H9 (cell line): ENCODE measurements at places on chromosomes 1 and 21. TPM values are rescaled to one million over a fixed set of nuclear protein-coding genes. Genes with fewer than 3 reads are reported as not detected.

DNA sequence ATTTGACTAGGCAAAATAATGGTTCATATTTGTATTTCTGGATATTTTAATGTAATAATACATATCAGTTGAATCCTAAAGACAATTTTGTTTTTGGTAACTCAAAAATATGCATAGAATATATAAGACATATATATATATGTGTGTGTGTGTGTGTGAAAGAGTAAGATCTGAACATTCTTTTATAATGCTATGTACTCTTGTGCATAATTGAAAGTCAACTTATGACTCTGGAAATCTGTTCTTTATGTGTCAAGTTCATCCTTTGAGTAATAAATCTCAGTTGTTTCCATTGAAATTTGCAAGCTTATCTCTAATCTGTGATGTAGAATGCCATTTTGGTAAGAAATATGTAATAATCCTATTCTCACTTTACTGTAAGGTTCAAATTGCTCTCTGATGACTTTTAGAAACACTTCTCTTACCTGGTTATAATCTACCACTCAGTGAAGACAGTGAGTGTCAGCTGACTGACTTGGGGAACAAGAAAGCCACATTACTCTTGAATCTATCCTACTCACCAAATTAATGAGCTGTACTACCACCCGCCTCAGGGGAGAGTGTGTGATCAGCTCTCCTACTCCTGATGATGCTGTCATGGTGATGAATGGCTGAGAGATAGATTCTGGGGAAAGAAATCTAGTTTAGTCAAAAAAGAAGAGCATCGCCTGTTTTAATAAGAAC, 15.0 kb upstream of the NEK7 start:
- no peaks in the 10 kb centered on the region for H3K36me3 ChIP-seq
- no peak overlapping the region for H3K27ac ChIP-seq
- no peaks in the 10 kb centered on the region for H3K4me1 ChIP-seq
- H3K27me3 ChIP-seq = no peaks in the 10 kb centered on the region
- no peak overlapping the region for H3K4me3 ChIP-seq
- DNase-seq = no peak

GRCh38 chr1:201336711-201337450, 40.6 kb downstream of the TNNT2 start:
- no peak overlapping the region for H3K27ac ChIP-seq
- peaks cover 6% of the 10 kb centered on the region for H3K36me3 ChIP-seq
- H3K27me3 ChIP-seq = no peaks in the 10 kb centered on the region
- no peak for DNase-seq

- no peak overlapping the region for H3K4me3 ChIP-seq
- no peak overlapping the region for H3K27ac ChIP-seq
- H3K4me1 ChIP-seq = no peaks in the 10 kb centered on the region; the same call in 1 of the 2 replicates
- DNase-seq = no peak
- H3K27me3 ChIP-seq = no peaks in the 10 kb centered on the region
These were observed 275.0 kb downstream of the HMCN1 start for GRCh38 chr1:186009039-186009737.

- no peak overlapping the region for H3K4me3 ChIP-seq
- H3K4me1 ChIP-seq = no peaks in the 10 kb centered on the region; the same call in 1 of the 2 replicates
- H3K36me3 ChIP-seq = no peaks in the 10 kb centered on the region
- no peak overlapping the region for H3K27ac ChIP-seq
- H3K27me3 ChIP-seq = no peaks in the 10 kb centered on the region
These were observed 19.9 kb downstream of the TBX19 start for GRCh38 chr1:168300626-168301025.

DNA sequence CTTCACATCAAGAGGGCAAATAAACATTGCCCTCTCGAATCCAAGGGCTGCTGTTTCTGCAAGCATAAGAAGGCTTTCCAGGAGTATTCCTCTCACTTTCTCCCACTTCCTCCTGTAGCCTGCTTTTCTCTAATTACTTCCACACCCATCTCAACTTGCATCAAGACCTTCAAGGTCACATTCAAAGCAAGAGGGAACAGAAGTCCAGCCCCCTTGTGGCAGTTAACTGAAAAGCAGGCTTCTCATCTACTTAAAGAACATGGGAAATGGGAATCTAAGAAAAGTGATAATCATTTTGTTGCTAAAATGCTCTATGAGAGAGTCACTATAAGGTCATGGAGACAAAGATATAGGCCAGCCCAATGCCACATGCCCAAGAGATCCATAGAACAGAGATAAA, 874.4 kb downstream of the KCNT2 start:
- no peak overlapping the region for H3K4me3 ChIP-seq
- H3K27me3 ChIP-seq = no peaks in the 10 kb centered on the region
- DNase-seq = peak; percentile 45
- no peak overlapping the region for H3K27ac ChIP-seq
- no peaks in the 10 kb centered on the region for H3K36me3 ChIP-seq

GRCh38 chr1:181259026-181259745, 170.7 kb downstream of the IER5 start:
- no peaks in the 10 kb centered on the region; the same call in 1 of the 2 replicates for H3K27me3 ChIP-seq
- no peak overlapping the region for H3K27ac ChIP-seq
- no peaks in the 10 kb centered on the region for H3K4me1 ChIP-seq
- H3K36me3 ChIP-seq = peaks cover 18% of the 10 kb centered on the region

DNA sequence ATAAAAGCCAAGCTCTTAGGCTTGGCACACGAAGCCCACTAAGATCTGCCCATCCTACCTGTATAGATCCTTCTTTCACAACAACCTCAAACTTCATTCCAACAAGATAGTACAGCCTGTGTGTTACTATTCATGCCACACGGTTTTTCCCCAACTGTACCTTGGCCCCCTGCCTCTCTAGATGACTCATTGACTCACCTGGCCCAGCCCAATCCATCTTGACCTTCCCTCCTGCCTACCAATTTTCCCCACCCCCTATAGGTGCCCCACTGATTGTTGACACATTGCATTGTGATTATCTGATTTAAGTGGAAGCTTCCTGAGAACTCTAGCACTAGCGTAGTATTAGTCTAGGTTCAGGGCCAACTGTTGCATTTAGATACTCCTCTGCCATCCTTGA, 2.0 kb upstream of the CD101 start:
- H3K4me1 ChIP-seq = peaks cover 5% of the 10 kb centered on the region; the same call in 1 of the 2 replicates
- no peaks in the 10 kb centered on the region; the same call in 1 of the 2 replicates for H3K27me3 ChIP-seq
- DNase-seq = no peak
- H3K36me3 ChIP-seq = no peaks in the 10 kb centered on the region

DNA sequence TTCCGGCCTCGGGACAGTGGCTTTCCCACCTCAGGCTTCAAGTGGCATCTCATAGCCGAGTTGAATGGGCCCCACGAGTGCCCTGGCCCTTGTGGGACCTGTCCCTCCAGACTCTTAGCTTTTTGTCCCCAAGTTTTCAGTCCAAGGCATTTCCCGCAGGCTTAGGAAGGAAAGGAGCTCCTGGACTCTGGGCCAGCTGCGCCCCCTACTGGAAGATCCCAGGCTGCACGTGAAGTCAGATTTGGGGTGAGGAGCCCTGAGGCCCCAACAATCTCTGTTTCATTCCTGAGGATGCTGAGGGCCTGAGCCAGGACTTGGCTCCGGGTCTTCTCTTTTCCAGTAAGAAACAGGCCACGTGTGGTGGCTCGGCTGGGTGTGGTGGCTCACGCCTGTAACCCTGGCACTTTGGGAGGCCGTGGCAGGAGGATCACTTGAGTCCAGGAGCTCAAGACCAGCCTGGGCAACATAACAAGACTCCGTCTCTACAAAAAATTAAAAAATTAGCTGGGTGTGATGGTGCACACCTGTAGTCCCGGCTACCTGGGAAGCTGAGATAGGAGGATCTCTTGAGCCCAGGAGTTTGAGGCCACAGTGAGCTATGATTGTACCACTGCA, 67.4 kb downstream of the ARHGEF10L start:
- peaks cover 8% of the 10 kb centered on the region; the same call in 2 of the 3 replicates for H3K36me3 ChIP-seq
- H3K27ac ChIP-seq = no peak overlapping the region
- no peaks in the 10 kb centered on the region for H3K27me3 ChIP-seq
- DNase-seq = peak; percentile 79
- no peak overlapping the region for H3K4me3 ChIP-seq
- no peaks in the 10 kb centered on the region; the same call in 1 of the 2 replicates for H3K4me1 ChIP-seq

Gene TCHHL1
- not detected in 2 replicates for total RNA-seq

Gene ADAM30
- total RNA-seq = not detected in 2 replicates

Gene CDC42SE1
- total RNA-seq = 83.9 and 87.3 TPM in 2 replicates

Gene FCGR2B
- not detected in 2 replicates for total RNA-seq

Gene TMEM240
- 7.7 and 8.7 TPM in 2 replicates for total RNA-seq
